Tibial nerve (tissue), 4 donors: ENCODE measurements at places on chromosomes 6 and 20. TPM values are rescaled to one million over a fixed set of nuclear protein-coding genes. Genes with fewer than 3 reads are reported as not detected.

- H3K36me3 ChIP-seq, result no peaks in the 10 kb centered on the region
- peak overlapping the region; percentile 72 for H3K27ac ChIP-seq
- H3K27me3 ChIP-seq, result no peaks in the 10 kb centered on the region
- no peaks in the 10 kb centered on the region for H3K4me1 ChIP-seq
- DNase-seq, result peak; percentile 58
Observed at GRCh38 chr6:143901885-143902750, 37.8 kb downstream of the ZC2HC1B start.

DNA sequence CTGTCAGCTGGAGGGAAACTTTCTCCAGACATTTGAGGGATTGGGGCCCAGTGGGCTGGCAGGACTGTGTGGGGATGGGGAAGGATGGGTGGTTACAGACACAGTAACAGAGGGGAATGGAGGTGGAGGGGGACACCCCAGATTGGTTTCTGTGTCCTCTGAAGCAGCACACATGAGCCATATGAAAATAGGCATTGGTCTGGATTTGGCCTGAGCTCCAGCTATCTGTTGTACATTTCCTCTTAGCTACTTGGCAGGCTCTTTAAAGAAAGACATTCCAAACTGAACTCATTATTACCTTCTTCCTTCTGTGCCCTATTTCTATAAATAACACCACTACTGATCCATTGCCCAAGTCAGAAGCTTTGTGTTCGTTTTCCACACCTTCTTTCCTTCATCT is 72.0 kb upstream of the PRL start:
- H3K4me1 ChIP-seq, result no peaks in the 10 kb centered on the region
- no peaks in the 10 kb centered on the region for H3K27me3 ChIP-seq
- H3K36me3 ChIP-seq, result no peaks in the 10 kb centered on the region
- no peak overlapping the region for H3K27ac ChIP-seq
- no peak for DNase-seq
- H3K4me3 ChIP-seq, result no peak overlapping the region

GRCh38 chr20:37392441-37393195 is 46.7 kb downstream of the SRC start:
- no peak overlapping the region for H3K4me3 ChIP-seq
- DNase-seq, result no peak
- H3K27me3 ChIP-seq, result no peaks in the 10 kb centered on the region
- no peak overlapping the region for H3K27ac ChIP-seq

GRCh38 chr6:84667252-84668213 is 96.9 kb downstream of the TBX18 start:
- DNase-seq, result no peak
- H3K36me3 ChIP-seq, result no peaks in the 10 kb centered on the region

- no peak overlapping the region for H3K27ac ChIP-seq
- no peaks in the 10 kb centered on the region for H3K4me1 ChIP-seq
- H3K27me3 ChIP-seq, result no peaks in the 10 kb centered on the region
- peaks cover 5% of the 10 kb centered on the region for H3K36me3 ChIP-seq
- H3K4me3 ChIP-seq, result no peak overlapping the region
Observed at GRCh38 chr6:45493761-45494160, 116.0 kb upstream of the SUPT3H start.

DNA sequence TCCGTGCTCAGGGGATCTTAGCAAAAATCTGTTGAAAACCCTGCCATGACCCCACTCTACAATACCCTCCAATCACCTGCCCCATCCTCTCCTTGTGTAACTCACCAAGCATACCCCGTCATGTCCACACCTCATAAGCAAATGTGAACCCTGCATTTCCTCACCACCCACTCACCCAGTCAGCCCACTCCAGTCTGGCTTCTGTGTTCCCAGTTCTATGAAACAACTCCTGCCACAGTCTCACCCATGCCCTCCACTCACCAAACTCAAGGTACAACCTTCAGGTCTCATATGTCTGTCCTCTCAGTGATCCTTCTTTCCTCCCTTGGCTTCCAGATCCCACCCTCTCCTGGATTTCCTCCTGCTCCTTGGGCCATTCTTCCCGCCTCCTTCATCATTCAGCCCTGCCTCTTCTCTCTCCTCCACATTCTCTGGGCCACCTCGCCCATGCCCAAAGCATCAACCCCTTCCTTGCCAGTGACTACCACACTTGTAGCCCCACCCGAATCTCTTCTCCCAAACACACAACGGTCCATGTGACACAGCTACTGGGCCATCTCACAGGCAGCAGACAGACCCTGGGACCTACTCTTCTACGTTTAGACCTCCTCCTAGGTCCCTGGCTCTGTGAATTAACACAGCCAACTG is 8.8 kb downstream of the DDRGK1 start:
- H3K27ac ChIP-seq, result no peak overlapping the region
- no peaks in the 10 kb centered on the region for H3K27me3 ChIP-seq
- no peak overlapping the region for H3K4me3 ChIP-seq

DNA sequence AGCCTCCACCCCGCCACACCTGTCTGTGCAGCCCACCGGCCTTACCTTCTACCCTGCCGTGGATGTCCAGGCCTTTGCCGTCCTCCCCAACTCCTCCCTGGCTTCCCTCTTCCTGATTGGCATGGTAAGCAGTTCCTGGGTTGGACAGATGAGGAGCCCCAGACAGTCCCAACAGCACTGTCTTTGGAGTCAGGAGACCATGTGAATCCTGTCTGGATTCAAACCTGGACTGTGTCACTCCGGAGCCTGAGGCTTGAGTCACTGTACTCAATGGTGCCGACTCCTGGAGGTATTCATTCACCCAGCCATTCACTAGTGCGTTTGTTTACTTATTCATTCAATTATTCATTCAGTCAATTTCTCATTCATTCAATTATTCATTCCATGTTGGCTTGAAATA is 20.0 kb upstream of the LBP start:
- no peaks in the 10 kb centered on the region for H3K36me3 ChIP-seq
- no peak overlapping the region for H3K4me3 ChIP-seq
- H3K4me1 ChIP-seq, result peaks cover 7% of the 10 kb centered on the region
- no peak overlapping the region for H3K27ac ChIP-seq
- no peaks in the 10 kb centered on the region for H3K27me3 ChIP-seq

DNA sequence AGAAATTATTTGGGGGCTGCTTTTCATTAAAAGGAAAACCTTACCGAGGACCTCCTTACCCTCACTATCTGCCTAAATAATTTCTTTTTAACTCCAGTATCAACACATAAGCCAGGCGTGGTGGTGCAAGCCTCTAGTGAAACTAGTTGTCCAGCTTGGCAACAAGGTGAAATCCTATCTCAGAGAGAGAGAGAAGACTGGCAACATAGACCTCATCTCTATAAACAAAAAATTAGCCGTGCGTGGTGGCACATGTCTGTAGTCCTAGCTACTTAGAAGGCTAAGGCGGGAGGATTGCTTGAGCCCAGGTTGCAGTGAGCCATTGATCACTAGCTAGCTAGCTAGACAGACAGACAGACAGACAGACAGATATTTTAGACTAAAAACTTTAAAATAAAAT is 92.5 kb downstream of the ARMC2 start:
- H3K27ac ChIP-seq, result no peak overlapping the region
- H3K36me3 ChIP-seq, result no peaks in the 10 kb centered on the region
- no peaks in the 10 kb centered on the region for H3K4me1 ChIP-seq
- H3K4me3 ChIP-seq, result no peak overlapping the region

- no peak for DNase-seq
- no peaks in the 10 kb centered on the region for H3K27me3 ChIP-seq
- H3K36me3 ChIP-seq, result no peaks in the 10 kb centered on the region
- no peak overlapping the region for H3K27ac ChIP-seq
Observed at GRCh38 chr6:33809594-33809993, 5.8 kb upstream of the MLN start.

DNA sequence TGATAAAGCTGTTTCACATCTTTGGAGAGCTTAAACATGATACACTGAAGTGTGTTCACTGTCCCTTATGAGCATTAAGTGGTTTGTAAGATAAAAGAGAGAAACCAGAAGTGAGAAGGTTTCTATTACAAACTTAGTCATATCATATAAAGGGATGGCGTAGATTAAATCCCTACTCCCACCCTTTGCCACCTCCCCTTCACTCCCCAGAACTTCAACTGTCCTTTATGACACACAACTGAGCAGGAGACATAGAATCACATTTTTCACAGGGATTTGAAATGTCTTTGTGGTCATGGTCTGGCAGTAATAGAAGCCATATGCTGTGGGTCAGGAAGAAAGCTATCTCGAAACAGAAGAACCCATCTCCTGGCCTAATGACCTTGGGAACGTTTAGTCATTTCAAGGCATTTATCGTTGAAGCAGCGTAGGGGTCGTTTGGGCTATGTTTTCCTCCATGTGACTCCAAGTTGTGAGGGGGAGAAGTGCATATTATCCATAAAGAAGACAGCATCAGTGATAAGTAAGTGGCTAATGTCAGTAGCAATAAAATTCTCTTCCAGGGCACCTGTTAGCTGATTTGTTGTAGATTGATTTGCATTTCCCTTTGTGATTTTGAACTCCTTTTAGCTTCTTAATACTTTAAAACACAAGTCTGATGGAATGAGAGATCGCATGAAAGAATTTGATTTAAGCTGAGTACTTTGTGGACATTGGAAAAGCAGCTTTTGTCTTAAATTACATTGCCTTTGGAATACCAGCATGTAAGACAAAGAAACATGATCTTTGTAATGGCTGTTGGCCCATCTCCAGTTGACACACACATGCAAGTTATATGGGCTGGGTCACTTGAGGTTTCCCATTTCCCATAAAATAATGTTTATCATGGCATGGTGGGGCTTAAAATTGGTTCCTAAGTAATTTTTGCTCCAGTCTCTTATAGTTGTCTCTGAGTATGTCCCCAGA is 501.5 kb upstream of the FLRT3 start:
- H3K4me3 ChIP-seq, result no peak overlapping the region
- no peaks in the 10 kb centered on the region for H3K36me3 ChIP-seq
- DNase-seq, result no peak

GRCh38 chr6:82980086-82980485 is 85.6 kb downstream of the UBE3D start:
- DNase-seq, result no peak
- no peak overlapping the region for H3K4me3 ChIP-seq
- no peak overlapping the region for H3K27ac ChIP-seq
- H3K27me3 ChIP-seq, result no peaks in the 10 kb centered on the region
- no peaks in the 10 kb centered on the region for H3K36me3 ChIP-seq
- no peaks in the 10 kb centered on the region for H3K4me1 ChIP-seq

- H3K27ac ChIP-seq, result no peak overlapping the region
- no peak for DNase-seq
- H3K4me1 ChIP-seq, result no peaks in the 10 kb centered on the region
- H3K4me3 ChIP-seq, result no peak overlapping the region
- H3K27me3 ChIP-seq, result no peaks in the 10 kb centered on the region
Observed at GRCh38 chr20:25129908-25130307, 48.0 kb upstream of the VSX1 start.

- no peak overlapping the region for H3K4me3 ChIP-seq
- no peaks in the 10 kb centered on the region for H3K27me3 ChIP-seq
- no peaks in the 10 kb centered on the region for H3K36me3 ChIP-seq
- H3K4me1 ChIP-seq, result no peaks in the 10 kb centered on the region
Observed at GRCh38 chr6:127717384-127717783, 140.4 kb downstream of the C6orf58 start.

- H3K27ac ChIP-seq, result no peak overlapping the region
- peaks cover 2% of the 10 kb centered on the region for H3K4me1 ChIP-seq
- H3K4me3 ChIP-seq, result no peak overlapping the region
- H3K36me3 ChIP-seq, result no peaks in the 10 kb centered on the region
- DNase-seq, result no peak
Observed at GRCh38 chr6:53979468-53980067, 131.7 kb upstream of the MLIP start.

- no peak for DNase-seq
- H3K36me3 ChIP-seq, result peaks cover 22% of the 10 kb centered on the region
- H3K4me3 ChIP-seq, result no peak overlapping the region
- H3K4me1 ChIP-seq, result no peaks in the 10 kb centered on the region
- H3K27ac ChIP-seq, result no peak overlapping the region
- H3K27me3 ChIP-seq, result no peaks in the 10 kb centered on the region
Observed at GRCh38 chr6:147341486-147341885, 137.3 kb downstream of the STXBP5 start.

DNA sequence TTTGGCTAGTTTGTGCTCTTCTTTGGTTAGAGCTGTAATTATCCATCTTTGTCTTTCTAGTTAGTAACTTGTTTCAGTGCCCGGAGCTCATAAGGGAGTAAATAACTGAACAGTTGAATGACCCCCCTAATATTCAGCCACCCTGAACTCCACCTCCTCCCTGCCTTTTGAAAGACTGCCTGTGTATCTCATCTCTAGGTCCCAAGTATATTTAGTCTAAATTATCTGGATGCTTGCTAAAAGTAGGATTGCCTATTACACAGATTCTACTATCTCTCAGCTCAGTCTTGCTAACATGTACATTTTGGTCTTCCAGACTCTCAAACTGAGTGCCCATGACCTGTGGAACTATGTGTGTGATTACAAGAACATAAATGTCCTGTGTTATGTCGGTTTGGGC is 145.9 kb downstream of the GJA1 start:
- H3K4me1 ChIP-seq, result no peaks in the 10 kb centered on the region
- no peak overlapping the region for H3K4me3 ChIP-seq
- no peaks in the 10 kb centered on the region for H3K27me3 ChIP-seq
- no peak for DNase-seq
- no peak overlapping the region for H3K27ac ChIP-seq

GRCh38 chr6:35687658-35688604 is 784 bp downstream of the FKBP5 start:
- peaks cover 21% of the 10 kb centered on the region for H3K36me3 ChIP-seq
- peak; percentile 55 for DNase-seq
- H3K27me3 ChIP-seq, result no peaks in the 10 kb centered on the region
- H3K27ac ChIP-seq, result peak overlapping the region; percentile 100
- H3K4me3 ChIP-seq, result peak overlapping the region; percentile 66
- H3K4me1 ChIP-seq, result peaks cover 57% of the 10 kb centered on the region

DNA sequence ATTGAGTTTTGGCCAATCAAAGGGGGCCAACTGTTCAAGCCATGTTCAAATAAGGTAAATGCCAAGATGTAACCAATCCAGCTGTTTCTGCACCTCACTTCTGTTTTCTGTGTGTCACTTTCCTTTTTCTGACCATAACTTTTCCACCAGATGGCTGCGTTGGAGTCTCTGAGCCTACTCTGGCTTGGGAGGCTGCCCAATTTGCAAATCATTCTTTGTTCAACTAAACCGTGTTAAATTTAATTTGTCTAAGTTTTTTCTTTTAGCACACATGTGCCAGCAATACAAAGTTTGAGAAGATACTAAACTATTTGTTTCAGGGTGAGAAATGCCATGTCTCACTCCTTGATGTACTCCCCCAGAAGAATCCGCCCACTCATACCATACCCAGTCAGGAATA is 52.1 kb downstream of the IYD start:
- no peaks in the 10 kb centered on the region for H3K36me3 ChIP-seq
- H3K4me1 ChIP-seq, result no peaks in the 10 kb centered on the region
- DNase-seq, result no peak
- no peak overlapping the region for H3K4me3 ChIP-seq
- H3K27me3 ChIP-seq, result no peaks in the 10 kb centered on the region

GRCh38 chr6:129269891-129270290 is 387.0 kb downstream of the LAMA2 start:
- no peaks in the 10 kb centered on the region for H3K36me3 ChIP-seq
- H3K4me1 ChIP-seq, result peaks cover 10% of the 10 kb centered on the region
- H3K27me3 ChIP-seq, result no peaks in the 10 kb centered on the region
- no peak overlapping the region for H3K27ac ChIP-seq

GRCh38 chr6:133359256-133359655 is 118.1 kb downstream of the EYA4 start:
- no peaks in the 10 kb centered on the region for H3K36me3 ChIP-seq
- no peak overlapping the region for H3K27ac ChIP-seq
- no peaks in the 10 kb centered on the region for H3K4me1 ChIP-seq

The HUS1B gene
- not detected for total RNA-seq

The KHDRBS2 gene
- 0.22 TPM for total RNA-seq

The TRIM15 gene
- total RNA-seq, result not detected

The HSPA1A gene
- 170 TPM for total RNA-seq

The TMEM217 gene
- total RNA-seq, result not detected

The OR2H1 gene
- total RNA-seq, result not detected

The LIN28B gene
- total RNA-seq, result not detected

The SLC35F1 gene
- total RNA-seq, result 17.7 TPM

The ADGRF5 gene
- total RNA-seq, result 21.2 TPM

The CCDC170 gene
- total RNA-seq, result 1.3 TPM

The MAFB gene
- 93.3 TPM for total RNA-seq

The ZSCAN9 gene
- 22.2 TPM for total RNA-seq

The ZSCAN26 gene
- 38.2 TPM for total RNA-seq
